ENCODE measurements at places on chromosomes 3 and 15. TPM values are rescaled to one million over a fixed set of nuclear protein-coding genes. Genes with fewer than 3 reads are reported as not detected.

Gene CFAP100
- total RNA-seq = not detected

- DNase-seq = no peak
Measured at GRCh38 chr3:165839296-165840076, 2.3 kb upstream of the BCHE start.

DNA sequence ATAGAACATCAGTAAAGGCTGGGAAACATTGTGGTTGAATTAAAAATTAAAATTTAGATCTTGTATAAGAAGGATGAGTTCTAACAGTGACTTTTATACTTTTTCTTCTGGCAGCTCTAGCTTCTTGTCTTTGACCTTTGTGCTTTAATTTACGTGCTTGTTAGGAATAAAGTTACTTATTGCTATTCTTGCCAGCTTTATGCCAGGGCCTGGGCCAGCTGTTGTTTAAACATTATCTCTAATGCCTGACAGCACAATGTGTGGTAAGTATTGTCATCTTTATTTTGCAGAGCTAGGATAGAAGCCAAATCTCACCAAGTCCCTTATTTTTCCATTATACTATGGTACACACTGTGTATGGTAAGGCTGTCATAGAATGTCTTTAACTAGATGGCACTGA, 766.7 kb upstream of the GOLIM4 start:
- no peak for DNase-seq

- DNase-seq = no peak
Measured at GRCh38 chr3:157589211-157589610, 86.0 kb upstream of the VEPH1 start.

GRCh38 chr3:61649381-61650170, 88.2 kb downstream of the PTPRG start:
- DNase-seq = no peak

Measured in uterus (tissue), 4 donors.